ENCODE measurements at places on chromosomes 12 and 14.

DNA sequence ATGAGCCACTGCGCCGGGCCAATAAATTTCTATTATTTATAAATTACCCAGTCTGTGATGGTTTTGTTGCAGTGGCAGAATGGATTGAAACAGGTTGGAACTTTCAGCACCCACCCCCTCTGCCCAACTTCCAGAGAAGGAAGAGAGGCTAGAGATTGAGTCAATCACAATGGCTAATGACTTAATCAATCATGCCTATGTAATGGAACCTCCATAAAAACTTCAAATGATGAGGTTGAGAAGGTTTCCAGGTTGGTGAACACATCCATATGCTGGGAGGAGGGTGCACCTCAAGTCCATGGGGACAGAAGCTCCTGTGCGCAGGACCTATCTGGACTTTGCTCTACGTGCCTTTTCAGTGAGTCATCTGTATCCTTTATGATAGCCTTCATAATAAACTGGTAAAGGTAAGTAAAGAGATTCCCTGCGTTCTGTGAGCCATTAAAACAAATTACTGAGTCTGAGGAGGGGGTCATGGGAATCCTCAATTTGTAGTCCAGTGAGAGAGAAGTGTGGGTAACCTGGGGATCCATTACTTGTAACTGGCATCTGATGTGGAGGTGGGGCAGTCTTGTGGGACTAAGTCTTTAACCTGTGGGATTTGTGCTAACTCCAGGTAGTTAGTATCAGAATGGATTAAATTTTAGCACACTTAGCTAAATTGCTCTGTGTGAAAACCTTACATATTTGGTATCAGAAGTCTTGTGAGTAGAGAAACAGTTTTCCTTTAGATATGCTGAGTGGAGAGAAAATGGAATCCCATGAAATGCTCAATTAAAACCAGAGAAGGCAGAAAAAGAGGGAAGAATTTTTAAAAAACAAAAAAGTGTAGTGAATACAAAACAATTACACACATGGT, 11.7 kb upstream of the NGDN start:
- DNase-seq: no peak

DNA sequence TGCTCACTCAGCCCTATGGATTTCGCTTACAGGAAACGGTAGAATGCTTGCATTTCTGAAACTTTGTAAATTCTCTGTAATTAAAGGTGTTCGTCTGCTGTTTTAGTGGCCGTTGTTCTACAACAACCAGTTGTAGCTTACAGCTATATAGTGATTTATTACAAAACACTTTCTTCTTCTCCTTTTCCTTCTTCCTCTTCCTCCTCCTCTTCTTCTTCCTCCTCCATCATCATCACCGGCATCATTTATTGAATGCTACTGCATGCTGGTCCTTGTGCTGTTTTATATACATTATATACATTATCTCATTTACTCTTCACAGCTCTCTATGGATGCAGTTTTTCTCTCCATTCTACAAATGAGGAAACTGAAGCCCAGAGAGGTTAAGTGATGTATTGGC, 6.4 kb downstream of the ETV6 start:
- DNase-seq: no peak

GRCh38 chr14:64942531-64943111, at the start of gene GPX2:
TSS of gene GPX2 (minus strand) at chr14:64942745. CDS start at chr14:64942726, 19 bp downstream.
- no peak for DNase-seq

DNA sequence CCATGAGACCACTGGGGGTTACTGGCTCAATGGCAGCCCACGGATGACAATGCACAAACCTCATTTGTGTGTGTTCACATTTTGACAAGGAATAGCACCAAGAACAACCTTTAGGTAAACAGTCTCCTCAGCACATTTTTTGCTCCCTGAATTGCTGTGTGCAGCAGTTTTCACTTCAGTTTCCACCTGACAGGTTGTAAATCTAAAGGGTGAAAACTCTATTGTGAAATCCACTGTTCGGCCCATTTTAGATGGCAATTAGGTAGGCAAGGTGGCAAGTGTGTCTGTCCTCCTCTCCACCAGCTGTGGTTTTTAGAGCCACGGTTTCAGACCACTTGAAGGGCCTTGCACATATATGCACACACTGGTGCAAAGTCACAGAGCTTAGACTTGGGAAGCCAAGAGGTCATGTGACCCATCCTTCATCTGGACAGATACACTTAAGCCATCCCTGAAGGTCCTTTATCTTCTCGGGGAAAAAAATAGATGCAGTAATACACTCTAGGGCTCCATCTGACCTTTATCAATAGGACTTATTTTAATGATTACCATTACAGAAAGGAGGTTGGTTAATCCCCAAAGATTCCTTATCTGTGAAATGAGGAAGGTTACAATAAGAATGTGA, 23.2 kb downstream of the HAL start:
- no peak for DNase-seq

- no peak for DNase-seq
Measured at GRCh38 chr14:55607386-55607785, 27.4 kb downstream of the KTN1 start.

- DNase-seq: no peak
Measured at GRCh38 chr14:91742621-91743304, 10.9 kb upstream of the CATSPERB start.

GRCh38 chr12:116138781-116139180, 138.7 kb downstream of the MED13L start:
- DNase-seq: no peak

- DNase-seq: no peak
Measured at GRCh38 chr12:100156731-100157426, 14.2 kb upstream of the BLTP3B start.

DNA sequence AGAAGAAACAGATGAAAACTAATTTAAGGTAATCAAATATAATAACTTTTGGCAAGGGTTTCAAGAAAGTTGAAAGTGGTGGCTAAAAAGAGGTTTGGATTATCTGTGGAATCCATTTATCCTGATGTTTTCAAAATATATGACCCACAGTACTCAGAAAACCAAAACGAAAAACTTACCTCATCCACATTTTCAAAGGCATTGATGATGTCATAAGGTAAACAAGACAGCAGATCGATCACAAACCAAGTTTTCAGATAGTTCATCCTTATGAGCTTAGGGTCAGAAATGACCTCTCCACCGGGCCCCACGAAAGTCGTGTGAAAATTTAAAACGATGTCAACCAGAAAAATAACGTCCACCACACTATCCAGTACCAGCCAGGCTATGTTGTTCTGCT, 64.6 kb downstream of the KCNH5 start:
- DNase-seq: no peak

GRCh38 chr12:50988871-50989270, 36.5 kb downstream of the HIGD1C start:
- no peak for DNase-seq

- DNase-seq: no peak
Measured at GRCh38 chr12:25817166-25817565, 141.3 kb upstream of the RASSF8 start.

DNA sequence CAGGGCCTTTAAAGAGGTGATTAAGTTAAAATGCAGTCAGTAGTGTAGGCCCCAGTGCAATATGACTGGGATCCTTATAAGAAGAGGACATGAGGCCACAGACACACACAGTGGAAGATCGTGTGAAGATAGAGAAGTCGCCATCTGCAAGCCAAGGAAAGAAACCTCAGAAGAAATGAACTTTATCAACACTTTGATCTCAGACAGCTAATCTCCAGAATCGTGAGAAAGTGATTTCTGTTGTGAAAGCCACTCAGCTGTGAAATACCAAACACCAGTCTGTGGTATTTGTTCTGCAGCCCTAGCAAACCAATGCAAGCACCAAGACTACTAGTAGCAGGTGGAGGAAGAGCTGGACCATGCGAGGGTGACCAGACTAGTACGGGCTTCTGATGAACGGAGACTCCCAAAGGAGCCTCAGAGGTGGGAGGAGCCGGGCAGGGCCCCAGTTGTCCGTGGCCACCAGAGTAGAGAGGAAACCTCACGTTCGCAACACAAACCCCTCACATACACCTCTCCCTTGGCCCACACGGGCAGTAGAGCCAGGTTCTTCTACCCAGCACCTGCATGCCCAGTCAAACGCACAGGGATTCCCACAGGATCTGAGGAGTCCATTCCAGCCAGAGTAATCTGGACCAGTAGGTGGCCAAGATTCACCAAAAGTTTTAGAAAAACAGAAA, 243.0 kb downstream of the TTC8 start:
- no peak for DNase-seq

DNA sequence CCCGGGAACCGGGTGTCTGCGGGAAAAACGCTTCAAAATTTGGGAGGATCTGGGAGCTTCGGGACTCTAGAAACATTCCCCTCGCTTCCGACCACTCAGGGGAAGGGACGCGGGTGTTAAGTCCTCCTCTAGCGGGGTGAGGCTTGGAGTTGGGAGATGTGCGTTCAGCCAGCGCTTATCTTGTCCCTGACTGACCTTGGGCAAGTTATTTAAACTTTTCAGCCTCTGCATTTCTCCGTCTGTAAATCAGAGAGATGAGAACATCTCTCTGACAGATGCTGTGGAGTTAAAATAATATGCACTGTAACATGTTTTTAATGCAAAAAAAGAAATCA, 76.9 kb upstream of the ANO4 start:
- no peak for DNase-seq

DNA sequence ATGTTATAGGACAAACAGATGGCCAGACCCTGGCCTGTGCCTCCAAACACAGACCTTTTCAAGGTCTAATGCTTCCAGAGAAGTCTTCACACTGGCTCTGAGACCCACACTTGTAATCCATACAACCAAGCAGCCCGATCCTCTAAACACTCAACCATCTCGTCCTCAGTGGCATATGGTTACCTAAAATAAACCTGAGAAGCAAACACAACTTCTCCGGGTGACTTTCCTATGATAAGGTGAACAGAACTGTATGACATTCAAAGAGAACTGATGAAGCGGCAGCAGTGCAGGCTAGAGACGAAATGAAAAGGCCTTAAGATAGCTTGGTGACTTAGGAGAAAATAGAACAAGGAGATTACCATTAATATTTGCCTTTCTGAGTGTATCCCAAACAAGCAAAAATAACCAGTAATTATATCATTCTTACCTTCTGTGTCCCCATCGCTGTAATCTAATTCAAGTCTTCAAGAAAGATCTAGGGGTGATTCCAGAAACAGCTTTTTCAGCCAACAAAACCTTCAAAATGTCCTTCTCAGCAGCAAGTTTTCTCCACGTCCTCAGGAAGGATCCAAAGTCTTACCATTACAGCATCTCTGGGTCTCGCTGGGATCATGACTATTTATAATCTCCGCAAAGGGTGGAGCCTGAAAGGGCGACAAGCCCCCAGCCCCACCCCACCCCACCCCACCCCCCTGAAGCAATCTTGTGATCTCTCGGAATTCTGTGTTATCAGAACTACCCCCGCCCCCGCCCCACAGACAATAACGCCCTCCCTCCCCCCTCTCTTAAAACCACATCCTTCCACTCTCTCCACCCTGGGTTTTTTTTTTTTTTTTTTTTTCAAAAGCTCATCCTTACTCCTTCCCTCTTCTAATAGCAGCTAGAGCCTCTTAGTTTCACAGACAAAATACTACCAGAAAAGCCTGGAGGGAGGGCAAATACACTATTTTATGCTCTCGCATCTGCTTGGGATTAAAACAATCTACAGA, at the start of gene SLC2A3:
SLC2A3 (minus strand) TSS at position 598 of the 992 bp plus-strand sequence; CDS start at position 445, 153 bp downstream.
- peak; percentile 56 for DNase-seq

DNA sequence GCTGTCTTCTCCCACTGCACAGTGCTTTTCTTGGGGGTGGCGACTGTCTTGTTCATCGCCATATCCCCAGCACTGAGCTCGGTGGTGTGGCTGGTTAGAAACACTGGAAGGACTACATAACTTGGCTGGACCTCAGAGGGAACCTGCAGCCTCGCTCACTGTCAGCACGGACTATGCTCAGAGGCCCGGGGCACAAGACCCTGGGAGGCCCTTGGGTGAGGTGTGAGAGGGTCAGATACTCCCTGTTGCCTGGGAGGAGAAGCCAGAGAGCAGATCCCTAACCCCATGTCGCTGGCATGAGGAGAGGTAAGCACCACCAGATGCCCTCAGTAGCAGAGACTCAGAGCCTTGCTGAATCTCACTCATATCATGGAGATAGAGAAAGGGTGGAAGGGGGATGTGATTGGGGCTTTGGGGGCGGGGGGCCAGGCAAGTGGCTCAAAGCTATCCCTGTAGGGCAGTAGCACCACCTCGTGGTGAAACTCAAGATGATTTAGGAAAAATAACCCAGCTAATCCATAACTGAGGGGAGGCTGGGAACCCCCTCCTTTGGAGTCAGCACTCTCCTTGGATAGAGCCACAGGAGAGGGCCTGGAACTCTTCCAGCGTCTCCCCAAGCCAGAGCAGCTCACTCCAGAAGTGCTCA, 18.7 kb upstream of the HDAC7 start:
- DNase-seq: no peak

DNA sequence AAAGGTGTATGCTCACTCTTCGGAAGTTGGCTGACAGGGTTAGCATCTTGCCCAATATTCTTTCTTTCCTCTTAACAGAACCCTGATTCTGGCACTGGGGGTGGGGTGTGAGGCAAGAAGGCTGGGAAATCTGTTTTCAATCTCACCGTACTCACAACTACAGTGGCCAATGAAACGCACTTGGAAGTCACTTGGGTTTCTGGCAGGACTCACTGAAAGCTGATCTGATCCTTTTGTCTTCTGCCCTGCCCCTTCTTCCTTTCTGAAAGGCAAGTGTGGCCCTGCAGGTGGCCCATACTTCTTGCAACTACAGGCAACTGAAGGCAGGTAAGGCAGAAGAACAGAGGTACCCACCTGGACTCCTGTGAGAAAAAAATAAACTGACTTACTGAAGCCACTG, 106.9 kb downstream of the STXBP6 start:
- no peak for DNase-seq

GRCh38 chr14:103443111-103443510, 57.9 kb downstream of the MARK3 start:
- DNase-seq: no peak

- DNase-seq: no peak
Measured at GRCh38 chr14:51041108-51041531, 53.8 kb downstream of the TRIM9 start.

DNA sequence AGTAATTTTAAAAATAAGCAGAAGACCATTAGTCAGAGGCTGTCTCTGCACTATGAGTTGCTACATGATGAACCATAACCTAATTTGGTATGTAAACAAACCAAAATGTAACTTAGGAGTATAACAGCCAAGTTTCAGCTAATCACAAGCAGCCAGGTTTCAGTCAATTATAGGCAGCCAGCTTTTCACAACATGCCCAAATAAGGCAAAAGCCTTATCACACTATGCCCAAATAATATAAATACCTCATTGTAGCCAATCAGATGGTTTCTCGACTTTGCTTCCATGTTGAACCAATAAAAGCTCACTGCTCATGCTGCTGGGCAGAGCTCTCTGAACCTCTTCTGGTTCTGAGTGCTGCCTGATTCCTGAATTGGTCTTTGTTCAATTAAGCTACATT, 38.6 kb downstream of the GARIN6 start:
- DNase-seq: no peak

DNA sequence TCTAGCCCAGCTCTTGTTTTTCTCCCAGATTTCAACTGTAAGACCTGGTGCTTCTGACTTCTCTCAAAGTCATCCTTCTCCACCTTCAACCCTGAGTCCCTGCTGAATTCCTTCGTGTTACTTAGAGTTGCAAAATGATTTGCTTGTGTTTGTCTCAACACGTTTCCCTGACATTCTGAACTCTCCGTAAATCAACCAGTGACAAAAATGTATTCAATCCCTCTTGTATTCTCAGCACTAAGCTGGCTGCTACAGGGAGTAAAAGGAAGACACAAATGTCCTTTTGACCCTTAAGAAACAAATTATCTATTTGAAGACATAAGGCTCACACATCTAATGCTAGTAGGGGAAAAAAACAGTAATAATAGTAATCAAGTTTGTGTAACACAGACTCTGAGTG, 514.0 kb upstream of the TMPO start:
- DNase-seq: no peak

- peak; percentile 78 for DNase-seq
Measured at GRCh38 chr12:62190689-62191490, 69.3 kb upstream of the USP15 start.

GRCh38 chr12:45284096-45284901, 68.4 kb downstream of the ANO6 start:
- no peak for DNase-seq
